ENCODE measurements at places on chromosomes 12 and 14.
A peak's percentile ranks its signal among the peaks of the same experiment; 100 is the strongest.

- peak; percentile 79 for DNase-seq
Measured at GRCh38 chr12:47419497-47419896, 286.3 kb downstream of the RPAP3 start.

GRCh38 chr14:49907186-49907585, 14.3 kb downstream of the ARF6 start:
- no peak for DNase-seq

GRCh38 chr14:92582706-92583452, 69.3 kb downstream of the RIN3 start:
- no peak for DNase-seq

DNA sequence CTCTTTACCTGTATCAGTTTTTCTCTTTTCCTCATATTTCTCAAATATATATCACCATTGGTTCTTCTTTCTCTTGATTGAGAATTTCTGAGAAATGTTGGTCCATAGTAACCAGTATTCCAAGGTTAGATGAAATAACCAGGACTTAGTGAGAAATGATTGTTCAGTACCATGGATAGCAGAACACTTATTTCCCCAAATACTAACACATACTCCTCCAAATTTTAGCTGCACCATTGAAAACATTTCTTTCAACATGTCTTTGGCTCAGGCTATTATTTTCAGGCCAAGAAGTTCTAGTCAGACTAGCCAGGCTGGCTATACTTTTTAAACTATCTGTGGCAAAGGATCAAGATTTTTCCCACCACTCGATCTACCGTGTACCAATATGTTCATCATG, 113.3 kb downstream of the PTPRO start:
- peak; percentile 9 for DNase-seq

DNA sequence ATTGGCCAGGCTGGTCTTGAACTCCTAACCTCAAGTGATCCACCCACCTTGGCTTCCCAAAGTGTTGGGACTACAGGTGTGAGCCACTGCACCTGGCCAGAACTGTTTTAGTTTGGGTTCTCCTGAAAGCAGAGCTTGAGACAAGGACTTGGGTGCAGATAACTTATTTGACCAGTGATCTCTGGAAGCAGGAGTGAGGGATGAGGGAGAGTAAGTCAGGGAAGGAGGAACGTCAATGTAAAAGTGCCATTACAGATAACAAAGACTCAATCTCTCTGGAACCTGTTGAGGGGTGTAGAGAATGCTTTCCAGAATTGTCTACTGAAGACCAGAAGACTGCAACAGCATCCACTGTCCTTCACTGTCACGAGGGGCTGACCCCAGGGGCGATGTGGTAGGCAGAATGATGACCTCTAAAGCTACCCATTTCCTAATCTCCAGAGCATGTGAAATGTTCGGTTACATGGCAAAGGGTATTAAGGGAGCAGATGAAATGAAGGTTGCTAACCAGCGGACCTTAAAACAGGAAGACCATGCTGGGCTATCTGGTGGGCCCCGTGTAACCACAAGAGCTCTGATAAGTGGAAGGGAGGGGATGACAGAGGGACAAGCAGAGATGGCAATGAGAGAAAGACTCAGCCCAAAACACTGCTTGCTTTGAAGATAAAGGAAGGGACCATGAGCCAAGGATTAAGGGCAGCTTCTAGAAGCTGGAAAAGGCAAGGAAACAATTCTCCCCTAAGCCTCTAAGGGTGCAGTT, 207.8 kb downstream of the RBM19 start:
- DNase-seq = no peak

GRCh38 chr12:85575120-85576096, 260.8 kb downstream of the RASSF9 start:
- DNase-seq = peak; percentile 64

- no peak for DNase-seq
Measured at GRCh38 chr14:98156411-98156810, 1115.6 kb downstream of the BCL11B start.

- DNase-seq = no peak
Measured at GRCh38 chr12:105681341-105681740, 350.9 kb downstream of the C12orf75 start.

DNA sequence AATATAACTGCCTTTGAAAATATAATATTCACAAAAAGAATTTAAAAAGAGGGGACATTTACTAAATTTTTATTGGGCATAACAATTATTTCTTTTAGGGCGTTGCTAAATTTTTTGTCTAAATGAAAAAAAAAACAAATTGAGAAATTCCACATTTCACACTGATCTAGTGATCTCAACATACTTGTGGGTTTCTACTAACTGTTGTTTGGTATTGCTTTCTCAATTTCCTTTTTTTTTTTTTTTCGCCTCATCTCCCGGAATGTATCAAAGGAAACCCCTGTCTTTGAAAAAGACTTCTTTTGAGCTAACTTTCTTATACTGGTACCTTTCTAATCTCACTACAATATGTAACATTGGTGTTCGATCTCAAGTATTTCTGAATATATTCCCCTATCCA, at the start of gene CLEC4D:
Gene CLEC4D (plus strand): TSS at position 248 of the 400 bp plus-strand sequence. CDS start 230 bp downstream, outside the sequence.
- no peak for DNase-seq

- peak; percentile 0 for DNase-seq
Measured at GRCh38 chr14:81062816-81063215, 107.4 kb downstream of the TSHR start.

- peak; percentile 73 for DNase-seq
Measured at GRCh38 chr12:100553936-100554335, 19.5 kb upstream of the GAS2L3 start.

GRCh38 chr12:68227356-68227755, 1.7 kb upstream of the IL26 start:
- no peak for DNase-seq

DNA sequence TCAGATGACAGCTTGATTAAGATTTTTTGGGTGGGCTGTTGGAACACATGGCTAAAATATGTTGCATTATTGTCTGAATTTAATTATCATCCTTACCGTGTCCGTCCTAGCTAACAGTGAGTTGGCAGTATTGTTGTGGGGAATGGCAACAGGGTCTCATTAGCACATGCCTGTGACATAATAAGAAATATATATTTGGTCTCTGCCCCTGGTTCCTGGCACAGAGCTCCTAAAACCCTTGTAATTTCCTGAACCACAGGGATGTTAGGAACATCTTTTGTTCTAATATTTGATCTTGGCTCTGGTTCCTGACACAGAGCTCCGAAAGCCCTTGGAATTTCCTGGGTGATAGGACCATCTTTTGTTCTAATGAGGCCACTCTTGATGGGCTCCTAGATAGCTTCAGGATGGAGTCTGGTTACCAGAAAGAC, 76.0 kb downstream of the SYNE2 start:
- DNase-seq = no peak

- DNase-seq = no peak
Measured at GRCh38 chr14:54497224-54497623, 8.4 kb upstream of the GMFB start.

DNA sequence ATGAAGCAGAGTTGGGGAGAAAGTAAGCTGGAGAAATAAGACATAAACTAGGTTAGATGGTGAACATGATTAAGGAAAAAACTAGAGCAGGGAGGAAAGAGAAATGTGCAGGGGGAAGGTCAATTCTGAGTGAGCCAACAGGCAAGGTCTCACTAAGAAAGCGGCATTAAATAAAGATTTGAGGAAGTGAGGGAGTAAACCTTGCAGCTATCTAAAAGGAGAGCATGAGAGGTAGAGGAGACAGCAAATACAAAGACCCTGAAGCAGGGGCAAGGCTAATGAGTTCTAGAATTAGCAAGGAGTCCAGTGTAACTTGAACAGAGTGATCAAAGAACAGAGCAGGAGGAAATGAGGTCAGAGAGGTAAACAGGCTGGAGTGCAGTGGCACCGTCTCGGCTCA, 4.4 kb upstream of the SOCS2 start:
- DNase-seq = no peak

- no peak for DNase-seq
Measured at GRCh38 chr12:66120477-66120876, 10.1 kb downstream of the LLPH start.

- DNase-seq = no peak
Measured at GRCh38 chr14:76324133-76324532, 51.8 kb upstream of the ESRRB start.

DNA sequence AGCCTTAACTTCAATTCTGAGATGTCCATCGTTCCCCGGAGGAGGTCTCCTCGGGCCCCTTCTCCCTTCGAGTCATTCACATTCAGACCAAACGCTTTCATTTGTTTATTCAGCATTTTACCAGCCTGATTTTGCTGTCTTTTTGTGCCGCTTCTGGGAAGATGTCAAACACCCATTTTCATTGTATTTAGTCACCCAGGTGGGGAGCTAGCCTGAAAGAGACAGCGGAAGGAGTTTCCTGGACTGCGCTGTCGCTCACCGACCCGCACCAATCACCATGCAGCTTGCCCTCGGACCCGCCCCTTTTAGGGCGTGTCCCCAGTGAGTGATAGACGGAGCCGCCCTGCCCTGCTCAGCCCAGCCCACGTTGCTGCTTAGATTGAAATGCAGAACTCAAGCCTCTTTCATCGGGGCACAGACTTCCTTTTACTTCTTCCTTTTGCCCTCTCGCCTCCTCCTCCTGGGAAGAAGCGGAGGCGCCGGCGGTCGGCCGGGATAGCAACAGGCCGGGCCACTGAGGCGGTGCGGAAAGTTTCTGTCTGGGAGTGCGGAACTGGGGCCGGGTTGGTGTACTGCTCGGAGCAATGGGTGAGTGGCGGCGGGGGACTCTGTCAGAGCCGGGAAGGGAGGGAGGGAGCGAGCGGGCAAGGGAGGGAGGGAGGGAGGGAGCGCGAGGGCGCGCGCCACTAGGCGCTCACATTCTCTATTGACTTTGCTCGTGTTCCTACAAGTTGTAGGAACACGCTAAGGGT, at the start of gene PAX9:
Gene PAX9 (plus strand): TSS at position 355 of the 752 bp plus-strand sequence. CDS start 230 bp downstream, at position 585.
- DNase-seq = peak; percentile 41

- peak; percentile 68 for DNase-seq
Measured at GRCh38 chr14:94043111-94043755, 17.1 kb downstream of the OTUB2 start.

DNA sequence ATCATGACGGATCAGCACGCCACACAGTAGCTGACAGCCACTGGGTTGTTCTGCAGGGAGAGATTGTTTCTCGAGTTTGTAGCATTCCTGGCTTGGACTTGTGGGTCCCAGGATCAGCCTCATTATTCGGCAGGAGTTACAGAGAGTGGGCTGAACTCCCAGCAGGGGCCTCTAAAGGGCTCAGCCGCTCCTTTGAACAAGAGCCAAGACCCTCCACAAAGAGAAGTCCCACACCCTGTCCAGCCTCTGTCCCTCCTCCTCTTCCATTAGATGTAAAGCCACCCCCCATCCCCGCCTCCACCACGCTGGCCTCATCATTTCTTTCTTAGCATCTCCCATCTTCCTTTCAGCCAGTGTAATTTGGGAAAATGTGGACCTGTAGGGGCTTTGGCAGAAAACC, 96.7 kb upstream of the HSPB8 start:
- no peak for DNase-seq

- no peak for DNase-seq
Measured at GRCh38 chr12:111239235-111239634, 129.7 kb downstream of the PHETA1 start.

DNA sequence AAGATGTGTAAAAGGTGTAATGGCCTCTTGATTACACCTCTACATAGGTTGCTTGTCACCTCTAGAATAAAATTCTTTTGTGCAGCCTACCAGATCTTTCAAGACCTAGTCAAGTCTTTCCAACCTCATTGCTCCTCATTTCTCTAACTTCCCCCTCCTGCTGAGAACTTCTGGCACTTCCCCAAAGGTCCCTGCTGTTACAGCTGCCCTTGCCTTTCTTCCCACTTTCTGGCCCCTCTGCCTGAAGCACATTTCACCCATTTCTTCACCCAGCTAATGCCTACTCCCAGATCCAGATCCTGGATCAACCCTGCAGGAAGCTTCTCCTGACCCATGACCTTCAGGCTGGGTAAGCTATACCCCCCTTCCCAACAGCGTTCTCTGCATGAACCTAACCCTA, 1.5 kb downstream of the TSHR start:
- DNase-seq = no peak

GRCh38 chr14:54220071-54220703, 176.6 kb upstream of the CDKN3 start:
- no peak for DNase-seq

- DNase-seq = no peak
Measured at GRCh38 chr14:51978681-51979085, 10.7 kb upstream of the RTRAF start.

DNA sequence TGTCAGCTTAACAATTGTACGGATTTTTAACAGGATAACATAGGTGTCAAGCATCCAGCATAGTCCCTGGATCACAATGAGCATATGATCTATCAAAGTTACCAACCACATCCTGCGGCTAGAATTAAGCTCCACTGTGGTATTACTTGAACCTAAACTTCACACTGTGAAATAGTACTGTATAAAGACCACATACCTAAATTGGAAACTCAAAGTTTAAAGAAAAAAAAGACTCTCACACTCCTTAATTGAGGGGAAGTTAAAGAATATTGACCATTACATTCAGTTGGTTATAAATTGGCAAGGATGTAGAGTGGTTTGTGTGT, 133.0 kb upstream of the PZP start:
- DNase-seq = no peak

DNA sequence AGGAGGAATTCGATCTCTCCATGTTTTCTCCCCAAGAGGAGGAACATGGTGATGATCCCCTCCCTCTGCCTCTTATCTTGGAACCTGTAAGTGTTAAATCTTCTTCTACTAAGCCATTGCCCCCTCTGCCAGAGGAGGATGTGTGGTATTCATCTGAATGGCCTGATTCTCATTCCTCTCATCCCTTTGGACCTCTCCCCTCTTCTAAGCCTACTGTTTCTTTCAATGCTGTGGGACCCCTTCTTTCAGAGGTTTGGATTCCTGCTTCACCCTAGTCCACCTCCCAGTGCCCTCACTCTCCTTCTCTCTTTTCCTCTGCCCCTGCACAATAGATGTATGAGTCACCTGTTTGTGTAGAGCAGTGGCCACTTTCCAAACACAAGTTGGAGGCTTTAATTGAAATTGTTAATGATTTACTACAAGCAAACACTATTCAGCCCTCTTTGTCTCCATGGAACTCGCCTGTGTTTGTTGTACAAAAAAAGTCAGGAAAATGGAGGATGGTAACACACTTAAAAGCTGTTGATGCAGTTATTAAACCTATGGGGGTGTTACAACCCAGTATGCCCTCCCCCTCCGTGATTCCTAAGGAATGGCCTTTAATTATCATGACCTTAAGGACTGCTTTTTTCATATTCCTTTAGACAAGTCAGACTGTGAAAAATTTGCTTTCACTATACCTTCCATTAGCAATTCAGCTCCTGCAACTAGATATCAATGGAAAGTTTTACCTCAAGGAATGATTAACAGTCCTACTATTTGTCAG, 192.1 kb upstream of the ALG10B start:
- DNase-seq = no peak
